ENCODE measurements at places on chromosomes 7 and 10.

DNA sequence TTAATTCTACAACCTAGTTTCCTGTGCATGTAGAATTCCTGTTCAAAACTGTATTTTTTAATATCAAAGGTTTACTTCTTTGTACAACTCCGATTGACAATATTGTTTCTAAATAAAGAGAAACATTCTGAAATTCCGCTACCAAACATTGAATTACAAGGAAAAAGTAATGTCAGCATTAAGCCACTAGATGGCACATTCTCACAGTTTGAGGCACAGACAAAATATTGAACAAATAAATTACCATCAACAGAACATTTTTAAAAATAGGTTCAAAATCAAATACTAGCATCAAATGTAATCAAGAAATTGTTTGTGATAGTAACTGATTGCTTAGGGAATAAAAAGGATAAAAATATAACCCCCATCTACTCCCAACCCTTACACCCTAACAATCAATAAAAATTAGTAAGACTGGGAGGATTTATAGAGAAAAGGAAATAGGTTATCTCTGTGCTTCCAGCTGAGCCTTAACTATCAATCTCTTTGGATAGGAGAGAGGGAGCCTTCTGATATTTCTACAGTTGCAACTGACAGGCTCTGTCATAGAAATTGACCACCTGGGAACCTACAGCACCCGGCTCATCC, 86.6 kb upstream of the C7orf33 start:
- DNase-seq: peak; percentile 40

GRCh38 chr7:74027683-74028320, at the start of gene ELN:
TSS of gene ELN (plus strand) at chr7:74028173. CDS start at chr7:74028188, 15 bp downstream.
- DNase-seq: no peak

DNA sequence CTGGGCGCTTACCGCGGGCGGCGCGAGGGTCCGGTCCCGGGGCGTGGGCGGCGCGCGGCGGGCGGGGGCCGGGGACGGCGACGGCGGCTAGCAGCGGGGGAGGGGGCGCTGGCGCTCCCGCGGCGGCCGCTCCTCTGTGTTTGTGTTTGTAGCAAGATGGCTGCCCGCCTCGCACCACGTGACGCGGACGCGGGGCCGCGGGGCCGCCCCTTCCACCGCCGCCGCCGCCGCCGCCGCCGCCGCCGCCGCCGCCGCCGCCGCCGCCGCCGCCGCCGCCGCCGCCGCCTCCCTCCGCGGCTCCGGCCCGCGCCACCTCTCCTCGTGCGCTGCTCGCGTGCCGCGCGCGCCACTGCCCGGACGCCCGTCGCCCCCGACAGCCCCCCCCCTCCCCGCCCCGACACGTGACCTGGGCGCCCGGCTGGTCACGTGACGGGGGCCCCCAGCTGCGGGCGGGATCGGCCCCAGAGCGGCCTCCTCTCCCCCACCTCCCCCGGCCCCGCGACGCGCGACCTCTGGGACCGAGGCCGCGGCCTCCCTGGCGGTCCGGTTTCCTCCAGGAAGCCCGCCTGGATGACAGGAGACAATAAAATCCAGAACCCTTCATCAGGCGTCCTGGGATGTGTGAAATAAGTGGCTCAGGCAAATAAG, at the start of gene GIGYF1:
Gene GIGYF1 (minus strand): TSS at position 153 of the 648 bp plus-strand sequence. CDS start 6,012 bp downstream, outside the sequence.
- DNase-seq: peak; percentile 76

GRCh38 chr10:110168601-110169481, 38.6 kb upstream of the MXI1 start:
- no peak for DNase-seq

DNA sequence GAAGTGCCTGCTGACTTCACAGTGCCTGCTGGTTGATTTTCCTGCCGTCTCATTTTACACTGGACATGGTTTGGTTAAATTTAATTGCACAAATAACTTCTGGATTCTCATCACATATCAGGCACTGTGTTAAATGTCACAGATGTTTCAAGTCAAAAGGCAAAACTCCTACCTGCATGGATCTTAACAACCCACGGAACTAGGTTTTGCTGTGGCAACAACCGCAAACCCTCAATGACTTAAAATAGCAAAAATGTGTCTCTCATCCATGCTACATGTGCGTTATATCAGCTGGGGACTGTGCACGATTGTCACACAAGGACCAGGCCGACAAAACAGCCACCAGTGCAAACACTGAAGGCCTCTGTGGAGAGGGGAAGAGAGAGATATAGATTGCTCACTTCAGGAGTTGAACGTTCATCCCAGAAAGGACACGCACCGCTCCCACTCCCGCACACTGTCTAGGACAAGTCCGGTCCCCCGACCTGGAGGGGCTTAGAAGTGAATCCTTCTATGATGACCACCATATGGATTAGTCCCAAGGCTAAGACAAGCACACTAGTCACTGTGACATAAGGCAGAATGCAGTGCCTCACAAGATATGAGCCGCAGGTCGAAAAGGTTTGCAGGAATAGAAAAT, 233.3 kb downstream of the SKAP2 start:
- DNase-seq: no peak

GRCh38 chr10:71634531-71635164, 84.9 kb downstream of the C10orf105 start:
- DNase-seq: no peak

DNA sequence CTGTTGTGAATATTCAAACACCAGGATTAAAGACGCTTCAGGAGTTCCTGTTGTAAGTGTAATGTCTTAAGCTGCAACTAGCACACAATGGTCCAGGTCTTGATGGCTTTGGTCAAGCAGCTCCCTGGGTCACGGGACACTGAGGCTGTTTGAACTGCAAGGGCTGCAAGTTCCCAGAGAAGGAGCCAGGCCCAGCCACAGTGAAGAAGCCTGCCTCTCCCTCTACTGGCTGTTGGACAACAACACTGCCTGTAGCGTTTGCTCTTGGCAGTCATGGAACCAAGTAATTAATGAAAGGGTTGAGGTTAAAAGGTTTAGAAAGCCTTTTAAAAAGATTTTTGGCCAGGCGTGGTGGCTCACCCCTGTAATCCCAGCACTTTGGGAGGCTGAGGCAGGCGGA, 31.9 kb upstream of the GUSB start:
- no peak for DNase-seq

GRCh38 chr7:16114633-16115032, 306.7 kb downstream of the CRPPA start:
- no peak for DNase-seq

DNA sequence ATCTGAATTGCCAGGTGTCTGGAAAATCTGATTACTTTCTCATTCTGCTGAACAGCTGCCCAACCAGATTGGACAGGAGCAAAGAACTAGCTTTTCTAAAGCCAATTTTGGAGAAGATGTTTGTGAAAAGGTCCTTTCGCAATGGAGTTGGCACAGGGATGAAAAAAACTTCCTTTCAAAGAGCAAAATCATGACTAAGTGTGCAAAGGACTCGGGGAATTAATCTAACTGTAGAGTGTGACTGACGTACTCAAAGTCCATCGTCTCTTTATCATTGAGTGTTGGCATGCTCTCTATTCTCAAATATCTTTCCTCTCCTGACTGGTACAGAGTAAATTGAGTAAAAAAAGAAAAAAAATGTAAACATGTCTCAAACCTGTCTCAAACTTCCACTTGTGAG, 3.3 kb downstream of the NPS start:
- DNase-seq: no peak

GRCh38 chr7:100152404-100152803, 3.7 kb downstream of the LAMTOR4 start:
- DNase-seq: no peak

GRCh38 chr7:103811290-103811689, 178.2 kb downstream of the RELN start:
- DNase-seq: no peak

DNA sequence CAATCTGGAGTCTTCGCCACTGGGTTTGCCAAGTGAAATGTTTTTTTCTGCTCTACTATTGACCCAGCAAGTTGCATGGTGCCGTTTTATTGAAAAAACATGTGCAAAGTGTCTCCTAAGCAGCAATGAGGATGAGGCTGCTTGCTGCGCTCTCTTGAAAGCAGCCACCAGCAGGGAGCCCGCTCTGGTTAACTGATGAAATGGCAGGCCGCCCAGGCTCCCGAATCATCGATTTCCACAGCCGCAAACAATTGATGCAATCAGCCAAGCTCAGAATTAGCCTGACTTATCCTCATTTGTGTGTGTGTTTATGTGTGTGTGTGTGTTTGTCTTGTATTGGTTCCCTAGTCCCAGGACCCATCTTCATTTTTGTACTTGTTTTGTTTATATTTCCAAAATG, 22.2 kb upstream of the LYZL1 start:
- no peak for DNase-seq

GRCh38 chr7:7315851-7316250, 133.5 kb downstream of the C1GALT1 start:
- DNase-seq: no peak

GRCh38 chr10:37623506-37623905, 233.9 kb downstream of the ZNF248 start:
- no peak for DNase-seq

- no peak for DNase-seq
Measured at GRCh38 chr10:131694168-131694780, 206.5 kb upstream of the PPP2R2D start.

DNA sequence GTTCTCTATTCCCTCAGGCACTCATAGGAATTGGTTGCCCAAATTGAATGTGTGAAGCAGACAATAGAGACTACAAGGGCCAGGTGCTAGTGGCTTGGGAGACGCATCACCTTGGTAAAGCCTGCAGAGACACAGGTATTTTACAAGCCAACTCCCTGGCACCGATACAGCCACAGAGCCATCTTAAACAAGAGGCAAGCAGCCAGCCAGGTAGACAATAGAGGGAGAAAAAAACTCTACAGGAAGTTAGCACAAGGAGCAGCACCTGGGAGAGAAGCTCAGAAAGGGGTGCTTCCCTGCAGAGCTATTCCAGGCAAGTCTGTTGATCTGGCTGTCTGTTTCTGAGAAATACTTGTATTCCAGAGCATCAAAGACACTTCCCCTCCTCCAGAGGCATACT, 43.0 kb upstream of the CDK1 start:
- no peak for DNase-seq

DNA sequence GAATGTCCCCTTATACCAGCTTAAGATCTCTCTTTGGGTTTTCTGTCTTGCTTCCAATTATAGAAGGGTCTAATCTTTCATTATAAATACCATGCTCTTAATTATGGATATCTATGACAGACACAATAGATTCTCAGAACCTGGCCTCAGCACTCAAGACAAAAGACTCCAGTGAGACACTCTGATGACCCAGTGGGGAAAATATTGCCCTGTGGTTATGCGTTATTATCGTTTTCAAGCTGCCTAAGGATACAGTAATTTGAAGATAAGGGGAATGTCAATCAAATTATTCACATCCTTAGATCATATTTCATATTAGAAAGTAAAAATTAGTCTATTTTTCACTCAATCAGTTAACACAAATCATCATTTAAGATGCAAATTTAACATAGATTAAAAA, 748.8 kb downstream of the XPNPEP1 start:
- no peak for DNase-seq

DNA sequence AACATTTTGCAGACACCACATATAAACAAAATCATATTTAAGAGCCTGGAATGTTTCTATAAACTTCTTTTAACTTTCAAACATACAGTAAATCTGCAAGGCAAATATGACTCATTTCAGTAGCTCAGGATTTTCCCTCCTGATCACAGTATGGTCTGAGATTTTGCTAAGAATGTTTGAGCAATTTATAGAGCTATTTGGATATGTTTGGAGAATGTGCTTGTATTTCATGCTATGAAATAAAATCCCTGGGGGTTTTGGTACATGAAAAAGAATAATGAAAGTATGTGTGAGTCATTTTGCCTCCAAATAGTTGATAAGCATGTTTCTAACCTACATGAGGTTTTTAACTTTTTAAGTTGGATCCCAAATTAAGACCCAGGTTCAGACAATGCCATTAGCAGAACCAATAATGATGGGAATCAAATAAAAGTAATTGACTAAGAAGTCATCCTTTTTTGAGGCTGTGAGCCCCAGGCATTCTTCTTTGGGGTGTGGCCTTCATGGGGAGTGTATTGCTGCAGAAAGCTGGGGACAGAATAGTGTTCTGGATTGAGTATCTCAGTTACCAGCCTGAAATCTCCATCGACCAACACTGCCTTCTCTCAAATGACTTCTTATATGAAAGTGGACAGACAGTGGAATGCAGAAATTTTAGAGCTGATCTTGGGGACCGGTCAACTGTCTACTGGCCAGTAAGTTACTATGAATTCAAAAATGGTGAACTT, 66.1 kb upstream of the AGBL3 start:
- no peak for DNase-seq

GRCh38 chr7:96188591-96188991, 133.3 kb downstream of the SLC25A13 start:
- no peak for DNase-seq

GRCh38 chr10:15710455-15710854, 9.3 kb downstream of the ITGA8 start:
- DNase-seq: no peak

DNA sequence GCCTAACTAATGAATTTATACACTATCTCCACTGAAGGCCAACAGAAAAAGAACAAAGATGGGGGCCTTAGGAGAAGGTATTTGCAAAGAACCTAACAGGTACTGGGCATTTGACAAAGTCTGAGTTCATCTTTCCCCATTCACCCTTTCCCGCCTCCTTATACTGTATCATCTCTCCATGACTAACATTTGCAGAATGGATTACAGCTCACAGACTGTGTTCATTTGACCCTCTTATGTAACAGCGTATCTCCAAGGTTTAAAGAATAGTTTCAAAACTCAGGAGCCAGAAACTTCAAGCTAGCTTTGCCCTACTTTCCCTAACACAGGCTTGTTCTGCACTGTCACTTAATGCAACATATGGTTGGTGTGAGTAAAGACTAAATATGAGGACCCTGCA, 238.7 kb upstream of the CELF2 start:
- DNase-seq: no peak

- no peak for DNase-seq
Measured at GRCh38 chr10:76309070-76309469, 877.6 kb downstream of the LRMDA start.

GRCh38 chr7:151174246-151175046, 7.0 kb upstream of the GBX1 start:
- DNase-seq: peak; percentile 54

DNA sequence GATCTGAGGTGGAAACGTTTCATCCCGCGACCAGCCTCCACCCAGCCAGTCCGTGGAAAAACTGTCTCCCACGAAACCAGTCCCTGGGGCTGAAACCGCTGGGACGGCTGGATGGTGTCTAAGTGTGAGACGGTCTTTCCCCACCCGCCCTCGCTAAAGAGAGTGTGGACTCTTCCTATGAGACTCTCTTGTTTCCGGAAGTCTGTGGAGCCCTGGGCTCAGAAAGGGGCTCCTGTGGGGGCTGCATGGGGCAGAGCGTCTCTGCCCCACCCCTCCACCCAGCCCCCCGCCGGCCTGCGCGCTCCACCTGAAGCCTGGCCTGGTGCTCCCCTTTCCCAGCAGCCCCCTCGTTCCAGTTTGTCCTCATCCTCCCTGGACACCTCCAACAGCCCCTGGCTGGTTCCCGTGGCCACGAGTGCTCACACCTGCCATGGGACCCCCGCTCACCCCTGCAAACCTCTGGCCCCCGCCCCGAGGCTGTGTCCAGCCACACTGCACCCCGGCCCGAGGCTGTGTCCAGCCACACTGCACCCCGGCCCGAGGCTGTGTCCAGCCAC, 28.7 kb downstream of the CFAP46 start:
- DNase-seq: no peak
